ENCODE measurements at places on chromosomes 4 and X.

DNA sequence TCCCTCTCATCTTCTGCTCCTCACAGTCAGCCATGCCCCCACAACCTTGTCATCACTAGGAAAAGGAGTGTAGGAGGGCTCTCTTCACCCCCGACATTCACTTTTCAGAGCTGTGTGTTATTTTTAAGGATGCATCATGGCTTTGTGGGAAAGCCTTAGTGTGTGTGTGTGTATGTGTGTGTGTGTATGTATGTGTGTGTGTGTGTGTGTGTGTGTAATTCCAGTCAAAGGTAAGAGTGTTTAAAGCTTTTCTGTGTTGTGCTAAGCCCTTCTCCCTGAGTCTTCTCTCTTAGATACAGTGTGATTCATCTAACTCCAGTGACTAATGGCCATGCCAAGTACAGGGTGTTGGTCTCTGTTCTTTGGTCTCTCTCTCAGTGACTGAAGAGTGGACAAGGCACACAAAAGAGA, 76.6 kb downstream of the CHIC2 start:
- no peak for DNase-seq

- DNase-seq = no peak
Observed at GRCh38 chr4:39044956-39045826, 13.0 kb upstream of the TMEM156 start.

DNA sequence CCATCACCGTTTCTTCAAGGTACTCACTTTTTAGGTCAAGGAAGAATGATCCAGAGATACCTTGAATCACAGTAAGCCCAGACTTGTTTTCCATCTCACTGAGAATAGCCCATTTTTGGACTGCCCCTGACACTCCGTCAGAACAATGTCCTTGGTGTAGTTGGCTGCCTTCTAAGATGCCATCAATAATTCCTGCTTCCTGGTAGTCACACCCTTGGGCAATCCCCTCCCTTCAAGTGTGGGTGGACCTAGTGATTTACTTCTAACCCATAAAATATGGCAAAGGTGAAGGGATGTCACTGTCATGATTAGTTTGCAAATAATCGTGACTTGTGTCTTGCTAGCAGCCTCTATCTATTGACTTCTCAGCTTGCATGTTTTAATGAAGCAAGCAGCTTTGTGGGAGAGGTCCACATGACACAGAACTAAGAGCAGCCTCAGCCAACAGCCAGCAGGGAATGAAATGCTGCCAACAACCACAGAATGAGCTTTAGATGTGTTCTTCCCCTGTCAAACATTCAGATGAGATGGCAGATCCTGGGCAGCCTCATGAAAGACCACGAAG, 20.0 kb upstream of the KLHL34 start:
- DNase-seq = no peak

DNA sequence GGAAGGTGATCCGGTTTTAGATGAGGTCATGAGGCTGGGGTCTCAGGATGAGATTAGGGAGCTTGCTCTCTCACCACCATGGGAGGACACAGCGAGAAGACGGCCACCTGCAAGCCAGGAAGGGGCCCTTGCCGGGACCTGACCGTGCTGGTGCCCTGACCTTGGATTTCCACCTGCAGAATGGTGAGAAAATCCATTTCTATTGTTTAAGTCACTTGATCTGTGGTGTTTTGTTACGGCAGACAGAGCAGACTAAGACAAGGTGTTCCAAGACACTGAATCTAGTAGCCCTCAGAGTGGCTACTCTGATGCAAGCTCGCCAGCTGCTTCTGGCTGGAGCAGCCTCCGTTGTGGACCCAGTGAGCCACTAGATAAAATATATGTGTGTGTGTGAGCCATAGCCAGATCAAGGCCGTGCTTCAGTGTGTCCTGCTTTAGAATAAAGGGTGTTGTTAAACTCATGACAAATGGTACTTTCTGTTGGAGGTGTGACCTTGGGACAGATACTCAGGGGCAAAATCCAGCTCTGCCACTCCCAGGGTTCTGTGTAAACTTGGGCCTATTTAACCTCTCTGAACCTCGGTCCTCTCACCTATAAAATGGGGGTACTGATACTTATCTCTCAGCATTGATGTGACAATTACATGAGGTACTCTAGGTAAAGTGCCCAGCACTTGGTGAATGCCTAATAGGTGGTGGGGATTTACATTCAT, 67.9 kb upstream of the STX18 start:
- DNase-seq = no peak

DNA sequence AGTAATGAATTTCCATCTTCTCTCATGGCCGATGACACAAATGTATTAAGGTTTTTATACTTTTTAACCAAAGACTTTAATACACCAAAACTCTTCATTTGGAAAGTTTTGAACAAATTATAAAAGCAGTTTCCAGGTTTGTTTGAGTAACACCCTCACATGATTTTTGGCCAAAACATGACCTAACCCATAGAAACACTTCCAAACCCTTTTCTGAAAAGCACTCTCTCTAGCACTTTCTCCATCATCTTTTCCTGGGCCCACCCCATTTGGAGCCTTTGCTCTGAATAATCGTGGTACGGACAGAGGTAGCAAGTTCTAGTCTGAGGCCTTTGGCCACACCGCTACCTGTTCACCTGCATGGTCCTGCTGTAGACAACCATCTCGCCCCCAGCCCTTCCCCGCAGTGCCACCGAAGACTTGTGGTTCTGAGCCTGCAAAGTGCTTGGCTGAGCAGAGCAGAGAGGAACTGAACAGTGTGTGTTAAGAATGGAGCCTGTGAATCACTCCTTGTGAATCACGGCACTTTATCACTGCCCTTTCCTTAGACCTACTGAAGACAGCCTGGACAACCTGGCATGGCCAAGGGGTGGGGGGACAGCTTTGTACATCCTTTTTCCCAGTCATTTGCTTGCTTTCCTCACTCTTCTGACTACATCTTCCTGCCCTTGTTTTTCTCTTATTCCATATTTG, 181.8 kb downstream of the PTTG2 start:
- DNase-seq = no peak

- DNase-seq = no peak
Observed at GRCh38 chr4:24736066-24736465, 59.3 kb upstream of the SOD3 start.

GRCh38 chrX:15816886-15817285, 26.6 kb downstream of the ZRSR2 start:
- no peak for DNase-seq

GRCh38 chrX:149829751-149830191, 48.0 kb downstream of the MAGEA9 start:
- DNase-seq = no peak

DNA sequence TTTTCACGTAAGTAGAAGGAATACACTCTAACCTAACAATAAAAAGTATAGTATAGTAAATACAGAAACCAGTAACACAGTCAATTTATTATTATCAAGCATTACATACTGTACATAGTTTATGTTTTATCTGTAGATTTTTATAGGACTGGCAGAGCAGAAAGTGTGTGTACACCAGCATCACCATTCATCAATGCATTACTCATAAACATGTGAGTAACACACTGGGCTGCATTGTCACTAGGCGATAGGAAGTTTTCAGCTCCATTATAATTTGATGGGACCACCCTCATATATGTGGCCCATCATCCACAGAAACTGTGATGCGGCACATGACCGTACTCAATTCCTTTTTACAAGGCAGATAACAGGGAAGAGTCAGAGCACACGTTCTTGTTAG, 137.8 kb upstream of the RBPJ start:
- DNase-seq = no peak

DNA sequence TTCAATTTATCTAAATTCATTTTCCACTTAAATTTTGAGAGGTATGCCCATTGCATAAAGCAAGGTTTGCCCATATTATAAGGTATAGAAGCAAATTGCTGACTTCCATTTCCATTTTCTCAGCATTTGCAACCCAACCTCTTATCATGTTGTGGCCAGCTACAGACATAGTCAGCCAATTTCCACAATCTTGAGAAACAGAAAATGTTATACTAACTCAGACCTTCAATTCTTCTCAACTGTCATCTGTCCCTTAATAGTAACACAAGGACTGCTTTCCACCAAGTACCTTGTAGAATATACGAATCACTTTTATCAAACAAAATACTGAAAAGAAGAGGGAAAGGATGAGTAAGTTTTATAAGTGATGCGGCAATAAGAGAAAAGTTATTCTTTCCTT, 11.2 kb upstream of the GRIA3 start:
- no peak for DNase-seq
